ENCODE measurements at places on chromosomes 5 and 9.

DNA sequence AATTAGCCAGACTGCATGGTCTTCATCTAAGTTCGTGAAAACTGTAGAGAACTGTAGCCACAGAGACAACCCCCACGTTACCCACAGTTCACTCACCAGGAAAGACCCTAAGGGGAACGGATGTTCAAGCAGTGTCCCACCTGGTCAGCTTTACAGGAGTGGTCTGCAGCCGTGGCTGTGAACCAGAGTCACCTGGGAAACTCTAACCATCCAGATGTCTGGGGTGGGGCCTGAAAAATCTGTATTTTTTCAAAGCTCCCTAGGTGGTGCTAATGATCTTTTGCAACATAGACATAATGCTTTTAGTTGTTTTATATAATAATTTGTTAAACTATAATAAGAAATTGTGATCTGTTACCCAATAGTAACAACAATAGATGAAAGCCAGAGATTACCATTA is 47.7 kb upstream of the ANGPTL2 start:
- DNase-seq: no peak

GRCh38 chr9:116692616-116693015 is 5.5 kb downstream of the TRIM32 start:
- DNase-seq: no peak

DNA sequence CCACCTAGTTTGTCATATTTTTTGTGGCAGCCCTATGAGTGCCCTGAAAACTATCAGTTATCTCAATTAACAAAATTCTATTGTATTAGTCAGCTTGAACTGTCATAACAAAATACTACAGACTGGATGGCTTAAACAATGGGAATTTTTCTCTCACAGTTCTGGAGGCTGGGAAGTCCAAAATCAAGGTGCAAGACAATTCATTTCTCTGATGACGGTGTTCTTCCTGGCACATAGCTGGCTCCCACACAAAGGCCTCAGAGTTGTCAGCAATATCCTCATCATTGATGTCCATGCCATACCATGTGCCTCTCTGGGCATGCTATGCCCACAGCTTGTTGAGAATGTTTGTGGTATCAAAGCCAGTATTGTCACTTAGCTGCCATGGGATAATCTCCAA is 691.9 kb downstream of the NR2F1-AS1 start:
- DNase-seq: no peak

GRCh38 chr9:110308633-110309038 is 29.0 kb downstream of the TXNDC8 start:
- no peak for DNase-seq
